ENCODE measurements at places on chromosomes 11 and 22.
A peak's percentile ranks its signal among the peaks of the same experiment; 100 is the strongest.

GRCh38 chr11:75583718-75584658 is 21.9 kb downstream of the SERPINH1 start:
- DNase-seq: no peak

DNA sequence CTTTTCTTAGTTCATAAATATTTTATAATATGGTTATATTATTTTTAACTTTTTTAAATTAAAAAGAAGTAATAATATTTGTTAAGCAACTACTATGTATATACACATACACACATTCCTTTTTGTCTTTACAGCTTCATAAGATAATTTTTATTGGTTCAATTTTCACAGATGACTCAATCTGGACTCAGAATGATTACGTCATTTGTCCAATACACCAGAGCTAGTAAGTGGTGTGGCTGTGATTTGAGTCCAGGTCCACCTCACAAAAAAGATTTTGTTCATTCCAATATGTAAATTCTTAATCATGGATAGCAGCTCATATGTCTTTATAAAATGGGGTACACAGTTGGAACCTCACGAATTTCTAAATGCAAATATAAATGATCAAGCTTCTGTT is 1014.5 kb downstream of the DLG2 start:
- no peak for DNase-seq

DNA sequence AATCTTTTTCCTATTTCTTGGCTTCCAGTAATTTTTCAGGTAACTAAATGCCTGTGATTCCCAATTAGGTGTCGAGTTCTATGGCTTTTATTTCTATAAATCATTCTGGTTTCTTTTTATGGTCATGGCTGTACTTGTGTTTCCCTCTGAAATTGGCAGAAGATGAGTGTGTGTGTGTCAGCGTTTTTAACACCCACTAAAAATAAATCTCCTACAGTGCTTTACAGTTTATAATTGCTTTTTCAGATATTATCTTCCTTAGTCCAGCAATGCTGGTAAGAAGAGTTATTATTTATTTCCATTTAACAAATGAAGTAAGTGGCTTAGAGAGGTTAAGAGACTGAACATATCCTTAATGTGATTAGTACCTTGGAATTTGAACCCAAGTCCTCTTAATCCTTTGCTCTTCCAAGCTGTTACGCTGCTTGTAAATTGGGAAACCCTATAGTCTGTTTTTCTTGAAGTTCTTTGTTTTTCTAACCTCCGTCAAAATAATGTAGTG is 125.2 kb downstream of the TEAD1 start:
- DNase-seq: no peak

DNA sequence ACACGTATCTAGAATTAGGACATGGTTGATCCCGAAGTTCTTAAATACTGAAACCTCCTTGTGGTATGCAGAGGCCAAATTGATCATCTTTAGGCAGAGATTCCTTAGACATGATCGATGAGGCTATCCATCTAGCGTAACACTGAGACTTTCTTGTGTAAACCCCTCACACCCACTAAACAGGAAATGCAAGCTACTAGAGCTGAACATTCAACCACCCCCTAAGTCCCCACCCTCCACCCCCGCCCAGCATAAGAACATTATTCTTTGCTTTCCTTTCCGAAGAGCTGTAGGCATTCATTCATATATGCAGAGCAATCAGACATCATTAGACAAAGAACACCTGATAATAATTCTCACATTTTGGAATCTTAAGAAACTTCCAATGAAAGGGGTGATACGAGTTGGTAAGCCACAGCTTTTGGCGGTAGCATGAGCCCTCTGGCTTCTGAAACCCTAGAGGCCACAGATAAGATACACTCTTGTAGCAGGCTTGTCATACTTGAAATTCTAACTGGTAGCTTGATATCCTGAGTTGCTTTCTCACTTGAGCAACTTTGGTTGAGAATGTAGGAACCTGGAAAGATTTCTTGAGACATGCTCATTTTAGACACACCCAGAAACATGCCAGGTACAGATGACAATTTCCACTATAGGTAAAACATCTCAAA is 42.2 kb downstream of the FLI1 start:
- DNase-seq: no peak

DNA sequence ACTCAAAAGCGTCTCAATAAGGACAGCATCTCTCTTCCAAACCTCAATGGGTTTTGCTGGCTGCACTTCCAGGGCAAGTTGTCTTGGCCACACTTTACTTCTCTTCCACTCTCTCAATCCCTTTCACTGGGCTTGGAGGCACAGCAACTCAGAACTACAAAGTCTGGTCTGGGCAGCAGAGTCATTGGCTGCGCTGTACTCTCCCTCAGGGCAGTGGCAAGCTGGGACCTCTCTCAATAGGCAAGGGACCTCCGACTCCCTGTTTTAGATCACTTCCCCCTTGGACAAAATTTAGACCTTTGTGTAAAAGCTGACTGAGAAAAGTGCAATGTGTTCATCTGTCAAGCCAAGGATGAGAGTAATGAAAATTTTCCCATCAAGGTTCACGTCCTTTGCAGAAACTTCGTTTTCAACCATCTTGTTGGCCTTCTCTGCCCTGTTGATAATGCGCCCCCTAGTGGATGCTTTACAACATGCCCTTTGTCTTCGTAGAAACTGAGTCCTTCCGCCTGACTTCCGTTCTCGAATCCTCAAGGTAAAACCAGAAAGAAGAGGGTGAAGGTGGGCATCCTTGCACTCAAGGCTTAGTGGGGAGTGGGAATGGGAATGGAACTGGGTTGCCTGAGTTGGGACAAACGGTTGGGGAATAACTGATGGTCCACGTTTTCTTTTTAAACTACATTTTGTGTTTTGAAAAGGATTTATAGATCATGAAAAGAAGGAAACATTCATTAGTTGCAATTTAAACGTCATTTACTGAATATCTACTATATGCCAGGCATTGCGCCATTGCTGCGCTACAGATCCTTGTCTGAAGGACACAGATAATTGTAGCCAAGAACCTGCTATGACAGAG is 99.1 kb downstream of the CD44 start:
- peak; percentile 15 for DNase-seq

DNA sequence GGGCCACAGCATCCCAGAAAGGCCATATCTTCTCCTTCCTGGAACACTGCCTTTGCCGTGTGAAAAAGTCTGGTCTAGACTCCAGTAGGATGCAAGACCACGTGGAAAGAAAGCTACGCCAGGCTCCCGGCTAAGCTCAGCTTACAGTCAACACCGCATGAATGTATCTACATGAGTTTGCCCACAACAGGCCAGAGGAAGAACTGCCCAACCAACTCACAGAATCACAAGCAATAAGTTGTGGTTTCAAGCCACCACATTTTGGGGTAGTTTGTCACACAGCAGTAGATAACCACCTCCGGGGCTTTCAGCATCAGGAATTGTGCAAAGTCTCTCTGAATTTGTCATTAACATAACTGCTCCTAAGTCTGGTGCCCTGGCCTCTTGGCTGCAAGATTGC is 27.3 kb downstream of the HSPA8 start:
- DNase-seq: no peak

- no peak for DNase-seq
These were observed 34.2 kb downstream of the TMEM184B start for GRCh38 chr22:38238519-38239071.

DNA sequence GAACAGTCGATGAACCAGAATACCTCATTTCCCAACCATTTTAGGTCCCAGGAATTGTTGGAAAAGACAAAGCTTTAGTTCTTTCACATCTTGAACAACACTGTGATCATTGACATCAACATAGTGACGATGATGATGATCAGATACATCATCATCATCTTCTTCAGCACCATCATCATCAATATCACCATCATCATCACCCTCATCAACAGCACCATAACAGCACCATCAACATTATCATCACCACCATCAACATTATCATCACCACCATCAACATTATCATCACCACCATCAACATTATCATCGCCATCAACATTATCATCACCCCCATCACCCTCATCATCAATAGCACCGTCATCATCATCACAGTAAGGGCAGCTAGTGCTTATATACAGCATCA is 8.8 kb downstream of the SCUBE1 start:
- DNase-seq: no peak

GRCh38 chr11:115080923-115081680 is 402.8 kb downstream of the NXPE2 start:
- no peak for DNase-seq

DNA sequence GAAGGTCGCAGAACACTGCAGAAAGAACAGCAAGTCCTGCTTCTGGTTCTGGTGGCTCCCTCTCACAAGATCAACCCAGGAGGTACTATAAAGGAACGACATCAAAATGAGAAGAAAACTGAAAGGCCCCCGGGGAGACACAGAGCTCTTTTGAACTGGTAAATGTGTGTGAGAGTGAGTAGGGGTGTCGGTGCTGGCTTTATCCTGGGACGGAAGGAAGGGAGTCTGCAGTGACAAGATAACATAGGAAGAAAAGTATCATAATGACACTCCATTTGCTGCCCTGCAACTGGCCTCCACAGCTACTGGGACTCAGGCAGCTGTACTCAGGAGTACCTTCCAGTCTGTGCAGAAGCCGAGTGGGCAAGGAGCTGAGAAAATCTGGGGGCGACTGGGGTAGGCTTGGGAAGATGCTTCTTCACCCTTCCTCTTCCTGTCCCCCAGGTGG is 60.9 kb downstream of the ENTHD1 start:
- no peak for DNase-seq

DNA sequence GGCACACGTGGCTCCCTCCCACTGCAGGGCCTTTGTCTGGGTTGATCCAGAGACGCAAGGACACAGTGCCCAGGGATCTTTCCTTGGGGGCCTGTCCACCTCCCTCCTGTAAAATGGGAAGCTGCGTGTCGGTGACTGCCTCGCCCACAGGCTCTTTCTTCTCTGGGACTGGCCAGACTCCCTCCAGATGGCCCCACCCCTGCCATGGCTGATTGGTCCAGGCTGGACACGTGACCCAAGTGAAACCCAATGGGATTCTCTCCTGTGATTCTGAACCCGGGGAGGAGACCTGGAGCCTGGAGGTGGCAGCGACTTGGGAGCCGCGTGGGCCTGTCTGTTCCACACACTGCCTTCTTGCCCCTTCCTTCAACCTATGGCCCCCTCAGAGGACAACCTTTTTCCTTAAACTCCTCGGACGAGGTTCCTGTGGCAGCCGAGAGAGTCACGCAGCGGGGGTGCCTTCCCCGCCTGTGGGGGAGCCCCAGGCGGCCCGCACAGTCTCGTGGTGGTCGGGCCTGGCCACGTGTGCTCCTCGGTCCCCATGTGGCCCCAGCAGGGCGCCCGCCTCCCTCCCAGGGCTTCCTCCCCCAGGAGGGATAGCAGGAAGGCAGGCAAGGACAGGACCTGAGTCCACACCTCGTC is 12.4 kb upstream of the MPPED1 start:
- no peak for DNase-seq

GRCh38 chr22:50252082-50253045 is 1.3 kb upstream of the HDAC10 start:
- no peak for DNase-seq

GRCh38 chr22:49168219-49168813 is 659.4 kb downstream of the BRD1 start:
- DNase-seq: no peak

DNA sequence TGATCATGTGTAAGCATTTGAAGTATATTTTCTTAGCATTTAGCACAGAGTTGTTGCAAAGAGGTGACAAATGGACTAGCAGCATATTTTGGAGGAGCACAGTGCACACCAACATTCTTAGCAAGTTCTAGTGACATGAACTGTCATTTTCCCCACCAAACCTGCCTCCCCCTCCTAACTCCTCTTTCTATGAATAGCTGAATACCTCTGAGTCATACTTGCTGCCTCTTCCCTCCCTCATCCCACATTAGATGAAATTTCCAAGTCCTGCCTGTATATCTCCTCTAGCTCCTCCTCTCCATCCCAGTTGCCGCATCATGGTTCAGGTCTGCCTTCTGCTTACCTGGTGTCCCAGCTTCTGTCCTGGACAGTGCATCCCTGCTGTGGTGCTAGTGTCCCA is 7.2 kb downstream of the OSBP2 start:
- no peak for DNase-seq

DNA sequence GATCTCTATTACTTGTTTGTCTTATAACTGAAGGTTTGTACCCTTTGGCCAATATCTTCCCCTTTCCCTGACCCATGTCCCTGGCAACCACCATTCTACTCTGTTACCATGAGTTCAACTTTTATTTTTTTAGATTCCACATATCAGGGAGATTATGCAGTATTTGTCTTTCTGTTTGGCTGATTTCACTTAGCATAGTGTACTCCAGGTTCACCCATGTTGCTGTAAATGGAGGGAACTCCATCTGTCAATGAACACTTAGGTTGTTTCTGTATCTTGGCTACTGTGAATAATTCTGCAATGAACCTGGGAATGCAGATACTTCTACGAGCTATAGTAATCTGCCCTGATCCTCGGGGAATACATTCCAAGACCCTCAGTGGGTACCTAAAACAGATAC is 14.9 kb downstream of the OR10D3 start:
- DNase-seq: no peak

DNA sequence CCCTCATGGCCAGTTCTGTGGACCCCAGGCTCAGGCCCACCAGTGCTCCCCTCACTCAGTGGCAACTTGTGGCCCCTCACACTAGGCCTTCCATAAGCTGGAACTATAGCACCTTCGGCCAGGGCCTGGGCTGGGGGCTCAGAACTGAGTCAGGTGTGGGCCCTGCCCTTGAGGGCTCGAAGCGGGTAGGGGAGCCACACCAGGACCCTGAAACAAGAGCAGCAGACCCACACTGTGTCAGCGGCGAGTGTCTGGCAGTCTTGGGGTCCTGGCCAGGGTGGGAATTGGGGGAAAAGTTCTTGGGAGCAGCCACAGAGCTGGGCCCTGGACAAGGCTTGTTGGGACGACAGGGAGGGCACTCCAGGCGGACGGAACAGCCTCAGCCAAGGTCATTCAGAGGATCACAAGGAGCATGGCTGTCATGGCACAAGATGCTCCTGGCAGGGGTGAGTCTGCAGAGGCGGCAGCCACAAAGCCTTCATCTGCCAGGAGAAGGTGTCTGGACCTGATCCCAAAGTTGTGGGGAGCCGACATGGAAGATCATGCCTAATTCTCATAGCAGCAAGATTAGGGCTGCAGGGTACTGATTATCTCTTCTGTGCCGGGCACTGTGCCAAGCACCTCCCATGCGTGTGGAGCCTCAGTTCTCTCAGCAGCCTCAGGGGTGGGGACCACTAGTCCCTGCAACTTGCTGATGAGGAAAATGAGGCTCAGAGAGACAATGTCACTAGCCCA is 50.7 kb downstream of the SHISAL1 start:
- no peak for DNase-seq

Data from pulmonary artery endothelial cell (primary cell).